ENCODE measurements at places on chromosomes 7 and 10.

DNA sequence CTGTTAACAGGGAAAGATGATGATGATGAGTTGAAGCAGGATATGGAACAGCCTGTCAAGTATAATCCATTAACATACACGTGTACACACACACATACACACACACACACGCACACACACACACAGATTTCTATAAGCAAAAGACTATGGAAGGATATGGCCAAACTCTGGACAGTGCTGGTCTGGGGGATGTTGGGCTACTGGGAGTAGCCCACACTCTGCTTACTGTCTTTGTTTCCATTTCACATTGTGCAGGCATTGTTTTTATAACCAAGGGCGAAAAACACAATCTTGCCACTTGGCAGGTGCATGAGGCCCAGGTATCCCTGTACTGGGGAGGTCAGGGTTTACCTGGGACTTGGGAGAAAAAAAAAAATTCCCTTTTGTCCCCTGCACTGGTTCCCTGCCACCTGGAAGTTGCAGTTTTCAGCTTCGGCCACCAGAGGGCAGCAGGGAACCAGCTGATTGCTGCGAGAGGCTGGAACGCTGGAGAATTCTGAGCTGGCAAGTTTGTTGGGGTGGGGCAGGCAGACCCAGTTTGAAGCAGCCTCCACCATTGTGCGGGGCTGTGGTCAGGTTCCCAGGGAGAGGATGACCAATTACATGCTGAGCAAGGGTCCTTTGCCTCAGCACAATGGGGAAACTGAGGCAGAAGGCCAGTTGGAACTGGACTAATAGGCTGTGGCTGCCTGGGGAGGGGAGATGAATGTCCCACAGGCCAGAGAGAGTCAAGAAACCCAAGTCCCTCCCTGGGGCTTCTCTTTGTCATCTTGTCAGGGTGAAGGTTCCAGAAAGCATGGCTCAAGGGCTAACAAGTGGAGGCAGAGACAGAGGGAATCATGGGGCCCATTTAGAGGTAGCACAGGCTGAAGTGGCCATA lies 27.3 kb downstream of the PPIF start:
- peak; percentile 84 for DNase-seq

DNA sequence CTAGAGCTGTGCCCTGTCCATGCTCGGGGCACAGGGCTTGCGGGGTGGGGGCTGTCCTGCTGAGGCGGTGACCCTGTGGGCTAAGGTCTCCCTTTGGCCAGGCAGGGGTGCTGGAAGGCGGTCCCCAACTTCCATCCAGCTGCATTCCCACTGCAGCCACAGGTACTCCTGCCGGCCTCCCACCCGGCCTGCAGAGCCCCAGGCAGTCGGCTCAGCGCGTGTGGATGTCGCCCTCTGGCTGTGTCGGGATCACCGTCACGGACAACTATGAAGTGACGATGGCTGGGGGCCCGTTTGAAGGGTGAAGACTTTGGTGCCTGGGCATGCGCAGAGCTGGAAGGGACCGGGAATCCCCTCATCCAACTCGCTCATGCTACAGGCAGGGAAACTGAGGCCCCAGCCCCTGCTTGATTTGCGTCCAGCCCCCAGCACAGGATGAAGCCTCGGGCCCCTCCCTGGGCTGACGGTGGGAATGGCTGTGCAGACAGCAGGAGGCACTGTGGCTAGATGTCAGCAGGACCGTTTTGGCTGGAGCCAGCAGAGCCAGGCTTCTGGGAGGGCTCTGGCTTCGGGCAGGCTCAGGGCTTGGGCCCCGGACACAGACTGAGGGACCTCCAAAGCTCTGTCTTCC lies 2.3 kb upstream of the TMEM184A start:
- DNase-seq = no peak

DNA sequence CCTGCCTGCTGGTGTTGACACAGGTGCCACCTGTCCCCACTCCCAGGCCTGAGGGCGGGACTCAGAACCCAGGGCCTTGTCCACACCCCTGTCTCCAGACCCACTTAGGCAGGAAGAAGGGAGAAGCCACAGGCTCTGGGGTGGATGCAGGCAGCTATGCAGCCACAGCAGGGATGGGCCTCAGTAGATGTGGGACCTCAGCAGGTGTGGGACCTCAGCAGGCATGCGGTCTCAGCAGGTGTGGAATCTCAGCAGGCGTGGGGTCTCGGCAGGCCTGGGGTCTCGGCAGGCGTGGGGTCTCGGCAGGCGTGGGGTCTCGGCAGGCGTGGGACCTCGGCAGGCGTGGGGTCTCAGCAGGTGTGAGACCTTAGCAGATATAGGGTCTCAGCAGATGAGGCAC lies 118.0 kb upstream of the PITRM1 start:
- no peak for DNase-seq

- DNase-seq = peak; percentile 58
Measured at GRCh38 chr10:88270871-88271713, 312.0 kb downstream of the RNLS start.
